B cell (primary cell): ENCODE measurements at places on chromosomes 2 and 18. TPM values are rescaled to one million over a fixed set of nuclear protein-coding genes. Genes with fewer than 3 reads are reported as not detected.

RTP5 gene
- total RNA-seq = not detected in 2 replicates

DNA sequence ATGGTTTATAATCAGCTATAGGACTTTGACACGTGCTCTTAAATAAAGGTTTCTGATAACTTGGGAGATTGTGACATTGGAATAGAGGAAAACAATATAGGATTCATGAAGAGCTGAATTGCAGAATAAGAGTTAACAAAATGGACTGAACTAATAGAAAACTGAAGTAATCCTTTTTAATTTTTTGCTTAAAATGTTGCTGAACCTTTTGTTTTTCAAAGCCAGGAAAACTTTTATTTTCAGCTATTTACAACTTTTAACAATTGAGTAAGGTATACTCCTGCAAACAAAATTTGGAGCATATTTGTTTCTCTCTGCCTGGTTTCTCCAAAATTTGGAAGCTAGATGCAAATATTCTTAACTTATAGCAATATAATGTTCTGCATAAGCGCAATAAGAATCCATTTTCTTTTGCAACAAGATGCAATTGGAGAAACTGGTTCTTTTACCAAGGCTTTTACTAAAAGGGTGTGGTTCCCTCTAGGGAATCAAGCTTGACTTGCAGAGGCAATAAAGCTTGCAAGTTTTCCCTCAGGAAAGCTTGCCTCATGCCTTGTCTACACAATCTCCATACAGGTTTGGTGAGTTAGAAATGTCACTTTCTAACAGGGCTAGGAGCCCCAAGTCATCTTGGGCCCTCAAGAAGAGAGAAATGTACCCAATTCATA is 10.3 kb upstream of the PDK1 start:
- DNase-seq = no peak

GRCh38 chr2:88810488-88810887 is 119.0 kb downstream of the RPIA start:
- no peak for DNase-seq

GRCh38 chr2:113891265-113891959 is 1.5 kb downstream of the ACTR3 start:
- DNase-seq = no peak

GRCh38 chr2:13628122-13628521 is 911.4 kb downstream of the TRIB2 start:
- DNase-seq = no peak

LRRC30 gene
- total RNA-seq = not detected in 2 replicates

MALL gene
- not detected in 2 replicates for total RNA-seq

GRCh38 chr2:135208016-135208415 is 155.9 kb downstream of the RAB3GAP1 start:
- no peak for DNase-seq
